Foreskin fibroblast (primary cell): ENCODE measurements at places on chromosomes 7 and 10.

DNA sequence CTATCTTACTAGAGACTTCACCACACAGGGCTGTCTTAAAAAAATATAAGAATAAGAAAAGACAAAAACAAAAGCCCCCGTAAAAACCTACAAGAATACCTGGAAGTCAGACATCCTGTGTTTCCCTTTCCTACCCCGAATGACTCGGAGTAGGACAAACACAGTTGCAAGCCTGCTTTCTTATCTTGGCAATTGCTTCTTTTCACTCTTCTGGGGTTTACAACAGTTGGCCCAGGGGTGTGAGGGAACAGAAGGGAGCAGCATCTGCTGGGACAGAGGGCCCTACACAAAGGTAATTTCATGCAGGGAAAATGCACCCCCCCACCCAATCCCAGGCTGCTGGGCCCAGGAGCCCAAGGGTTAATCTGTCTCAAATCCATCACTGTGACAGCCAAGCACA is 220.6 kb downstream of the ARHGAP12 start:
- DNase-seq = no peak

DNA sequence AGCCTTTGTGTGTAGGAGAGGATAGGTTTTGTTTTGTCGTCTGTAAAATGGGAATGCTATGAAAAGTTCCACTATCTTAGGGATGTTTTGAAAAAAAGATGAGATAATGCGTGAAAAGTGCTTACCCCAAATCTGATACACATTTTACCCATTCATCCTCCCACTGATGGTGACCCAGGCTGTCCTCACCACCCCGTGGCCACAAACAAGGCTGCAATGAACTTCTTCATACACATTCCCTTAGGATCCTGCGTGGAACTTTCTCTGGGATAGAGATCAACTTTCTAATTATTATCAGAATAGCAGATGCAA is 399 bp upstream of the OGDHL start:
- DNase-seq = no peak

DNA sequence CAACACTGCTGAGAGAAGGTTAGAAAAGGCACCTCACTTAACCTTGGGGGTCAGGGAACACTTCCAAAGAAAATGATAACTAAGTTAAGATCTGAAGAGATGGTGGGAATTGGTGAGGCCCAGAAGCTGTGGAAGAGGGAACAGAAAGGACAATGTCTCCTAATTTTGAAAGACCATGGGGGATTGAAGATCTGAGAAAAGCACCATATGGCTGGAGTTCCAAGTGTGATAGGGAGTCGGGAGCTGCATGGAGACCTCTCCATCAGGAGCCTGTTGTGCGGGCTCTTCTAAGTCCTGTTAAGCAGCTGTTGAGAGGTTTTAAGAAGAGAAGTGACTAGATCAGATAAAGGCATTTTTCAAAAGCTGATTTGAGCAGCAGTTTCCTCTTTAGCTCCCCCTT is 254.3 kb downstream of the CDK14 start:
- DNase-seq = no peak

DNA sequence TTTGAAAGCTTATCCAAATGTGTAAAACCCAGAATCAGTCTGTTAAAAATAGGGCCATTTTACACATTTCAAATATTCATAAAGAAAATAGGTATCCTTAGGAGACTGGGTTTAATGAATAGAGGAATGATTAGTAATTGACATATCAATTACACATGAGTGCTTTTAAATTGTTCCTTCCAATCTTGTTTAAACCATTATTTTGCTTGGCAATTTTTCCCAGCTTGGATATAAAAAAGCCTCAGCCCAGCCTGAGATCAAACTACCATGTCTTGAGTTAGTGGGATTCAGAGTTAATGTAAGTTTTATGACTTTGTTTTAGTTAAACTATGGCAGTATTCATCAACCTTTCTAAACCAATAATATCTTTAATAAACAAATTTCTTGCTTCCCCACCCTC is 28.3 kb downstream of the PARP12 start:
- no peak for DNase-seq

GRCh38 chr10:112839928-112840654 is 110.0 kb upstream of the TCF7L2 start:
- DNase-seq = no peak

DNA sequence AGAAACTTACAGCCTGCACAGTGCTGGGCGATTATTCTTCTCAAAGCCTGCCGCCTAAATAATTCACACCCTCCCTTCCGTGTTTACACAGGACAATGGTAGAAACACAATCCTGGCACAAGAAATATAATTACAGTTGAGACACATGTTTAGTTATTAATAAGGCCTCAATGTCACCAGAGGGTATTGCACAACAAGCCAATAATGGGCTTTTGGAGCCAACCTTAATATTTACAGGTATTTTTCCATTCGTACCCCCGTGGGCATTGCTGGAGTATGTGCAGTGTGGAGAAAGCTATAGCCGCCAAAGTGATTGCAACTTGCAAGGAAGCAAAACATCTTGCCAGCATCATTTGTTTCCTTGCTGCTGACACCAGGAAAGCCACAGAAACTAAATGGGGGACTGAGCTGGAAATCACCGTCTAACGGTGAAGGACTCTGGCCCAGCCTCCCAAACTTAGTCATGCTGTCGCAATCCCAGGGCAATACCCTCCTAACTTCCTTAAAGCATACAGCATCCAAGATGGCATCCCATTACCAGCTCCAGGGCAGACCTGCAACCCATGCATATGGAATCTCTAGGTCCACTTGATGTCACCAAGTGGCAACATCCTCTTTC is 8.6 kb downstream of the CALN1 start:
- no peak for DNase-seq

GRCh38 chr10:32139223-32140073 is 83.2 kb upstream of the KIF5B start:
- DNase-seq = peak; percentile 92

GRCh38 chr10:126584836-126585235 is 85.7 kb downstream of the C10orf90 start:
- DNase-seq = no peak

- DNase-seq = no peak
Observed at GRCh38 chr7:157437519-157438061, 100.8 kb downstream of the DNAJB6 start.

DNA sequence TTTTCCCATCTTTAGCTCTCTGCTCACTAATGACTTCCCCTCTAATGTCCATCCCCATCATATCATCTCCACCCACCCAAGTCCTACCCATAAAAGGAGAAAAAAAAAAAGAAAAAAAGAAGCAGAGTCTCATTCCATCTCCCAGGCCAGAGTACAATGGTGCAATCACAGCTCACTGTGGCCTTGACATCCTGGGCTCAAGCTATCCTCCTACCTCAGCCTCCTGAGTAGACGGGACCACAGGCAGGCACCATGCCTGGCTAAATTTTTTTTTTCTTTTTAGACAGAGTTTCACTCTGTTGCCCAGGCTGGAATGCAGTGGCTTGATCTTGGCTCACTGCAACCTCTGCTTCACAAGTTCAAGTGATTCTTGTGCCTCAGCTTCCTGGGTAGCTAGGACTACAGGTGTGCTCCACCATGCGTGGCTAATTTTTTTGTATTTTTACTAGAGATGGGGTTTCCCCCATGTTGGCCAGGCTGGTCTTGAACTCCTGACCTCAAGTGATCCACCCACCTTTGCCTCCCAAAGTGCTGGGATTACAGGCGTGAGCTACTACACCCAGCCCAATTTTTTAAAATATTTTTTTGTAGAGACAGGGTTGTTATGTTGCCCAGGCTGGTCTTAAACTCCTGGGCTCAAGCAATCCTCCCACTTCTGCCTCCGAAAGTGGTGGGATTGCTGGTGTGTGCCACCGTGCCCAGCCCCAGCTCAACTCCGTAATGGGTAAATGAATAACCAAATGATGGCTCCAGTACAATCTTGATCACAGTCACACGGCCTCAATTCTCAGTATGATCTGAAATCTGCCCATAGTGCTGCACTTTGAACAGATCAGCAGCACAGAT is 24.6 kb upstream of the SGMS1 start:
- no peak for DNase-seq
